ENCODE measurements at places on chromosomes 5 and 9.

GRCh38 chr5:93607367-93608258 lies 24.6 kb downstream of the NR2F1 start:
- DNase-seq: no peak

DNA sequence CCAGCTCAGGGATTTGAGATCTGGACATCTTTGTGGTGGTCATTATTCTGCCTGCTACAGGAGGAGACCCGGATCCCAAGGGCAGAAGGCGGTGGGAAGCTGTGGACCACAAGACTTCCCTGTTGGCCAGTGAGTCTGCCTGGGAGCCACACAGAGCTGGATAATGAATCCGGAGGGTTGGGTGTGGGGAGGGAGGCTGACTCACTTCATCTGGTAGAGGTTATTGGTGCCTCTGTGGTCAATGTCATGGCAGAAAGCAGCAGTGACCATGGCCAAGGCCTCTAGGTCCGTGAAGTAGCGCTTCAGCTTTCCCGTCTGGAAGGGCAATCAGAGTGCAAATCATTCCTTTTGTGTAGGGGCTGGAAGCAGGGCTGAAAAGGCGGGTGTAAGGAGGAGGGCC lies 58.5 kb downstream of the PDE6A start:
- DNase-seq: no peak

GRCh38 chr5:146592352-146592751 lies 76.4 kb upstream of the GPR151 start:
- DNase-seq: no peak

- DNase-seq: peak; percentile 13
Measured at GRCh38 chr5:102681403-102681983, 73.6 kb upstream of the PAM start.

GRCh38 chr5:63648376-63648775 lies 313.9 kb downstream of the HTR1A start:
- no peak for DNase-seq

GRCh38 chr5:22970491-22970890 lies 117.3 kb upstream of the CDH12 start:
- DNase-seq: no peak

DNA sequence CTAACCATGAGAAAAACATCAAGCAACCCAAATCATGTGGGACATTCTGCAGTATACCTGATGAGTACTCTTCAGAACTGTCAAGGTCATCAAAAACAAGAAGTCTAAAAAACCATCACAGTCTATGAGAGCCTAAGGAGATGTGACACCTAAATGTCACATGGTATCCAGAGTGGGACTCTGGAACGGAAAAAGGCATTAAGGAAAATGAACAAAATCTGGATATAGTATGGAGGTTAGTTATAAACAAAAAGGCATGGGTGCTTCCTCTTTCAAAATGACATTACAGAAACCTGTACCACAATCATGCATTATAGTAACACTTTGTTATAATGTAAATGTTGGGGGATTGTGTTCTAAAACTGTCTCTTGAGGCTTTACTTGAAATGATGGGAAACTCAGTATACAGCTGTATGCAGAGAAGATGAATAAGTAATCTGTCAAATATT lies 47.4 kb downstream of the PRKACG start:
- no peak for DNase-seq

DNA sequence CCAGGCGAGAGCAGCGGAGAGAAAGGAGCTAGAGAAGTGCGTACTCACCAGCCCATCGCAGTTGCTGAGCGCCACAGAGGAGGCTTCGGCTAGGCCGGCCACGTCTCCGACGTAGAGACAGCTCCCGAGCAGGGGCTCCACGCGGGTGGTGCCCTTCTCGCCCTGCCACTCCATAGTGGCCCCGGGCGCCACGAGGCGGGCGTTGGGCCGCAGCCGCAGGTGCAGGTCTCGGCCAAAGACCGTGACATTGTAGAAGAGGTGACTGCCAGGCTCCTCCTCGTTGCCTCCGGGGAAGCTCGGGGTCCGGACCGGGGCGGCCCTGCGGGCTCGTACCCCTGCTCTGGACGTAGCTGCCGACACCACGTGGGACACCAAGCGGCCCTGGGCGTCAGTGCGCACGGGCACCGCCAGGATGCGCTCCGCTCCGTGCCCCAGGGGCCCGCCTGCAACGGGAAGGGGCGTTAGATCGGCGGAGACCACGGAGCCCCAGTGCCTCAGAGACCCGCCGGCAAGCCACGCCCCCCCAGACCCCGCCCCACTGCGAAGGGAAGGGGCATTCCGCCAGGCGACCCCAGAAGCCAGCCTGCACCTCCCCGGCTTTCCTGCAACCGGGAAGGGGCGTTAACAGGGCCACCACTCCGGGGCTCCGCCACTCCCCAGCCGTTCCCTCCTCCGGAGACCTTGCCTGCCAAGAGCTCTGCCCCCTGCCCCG lies 1.4 kb downstream of the ADAMTS2 start:
- DNase-seq: no peak

DNA sequence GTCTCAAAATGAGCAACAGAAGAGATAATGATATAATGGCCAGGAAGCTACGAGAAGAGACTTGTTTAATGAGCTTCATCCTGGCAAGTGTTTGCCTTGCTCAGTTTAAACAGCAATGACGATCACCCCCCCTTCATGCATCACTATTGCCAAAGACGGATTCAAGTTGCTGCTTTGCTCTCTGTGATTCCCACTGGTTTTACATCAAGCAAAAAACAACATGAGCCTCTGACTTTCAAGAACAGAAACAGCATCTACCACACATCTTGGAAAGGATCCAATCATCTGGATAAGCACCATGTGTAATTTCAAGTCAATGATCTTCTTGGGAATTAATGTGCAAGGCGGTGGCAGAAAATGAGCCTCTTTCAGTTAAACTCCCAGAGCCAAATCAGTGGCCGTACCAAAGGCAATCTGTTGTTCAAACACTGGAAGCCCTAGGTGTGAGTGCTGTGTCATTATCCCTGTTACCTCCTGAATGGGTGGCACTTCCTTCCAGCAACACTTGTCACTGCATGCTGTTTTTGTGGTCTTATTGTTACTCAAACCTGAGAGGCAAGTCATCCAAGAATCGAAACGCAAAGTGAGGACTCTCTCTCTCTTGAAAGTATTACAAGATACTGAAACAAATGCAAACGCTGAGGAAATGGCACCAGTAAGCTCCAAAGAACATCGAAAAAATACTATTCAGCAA lies 72.8 kb downstream of the MED27 start:
- no peak for DNase-seq

DNA sequence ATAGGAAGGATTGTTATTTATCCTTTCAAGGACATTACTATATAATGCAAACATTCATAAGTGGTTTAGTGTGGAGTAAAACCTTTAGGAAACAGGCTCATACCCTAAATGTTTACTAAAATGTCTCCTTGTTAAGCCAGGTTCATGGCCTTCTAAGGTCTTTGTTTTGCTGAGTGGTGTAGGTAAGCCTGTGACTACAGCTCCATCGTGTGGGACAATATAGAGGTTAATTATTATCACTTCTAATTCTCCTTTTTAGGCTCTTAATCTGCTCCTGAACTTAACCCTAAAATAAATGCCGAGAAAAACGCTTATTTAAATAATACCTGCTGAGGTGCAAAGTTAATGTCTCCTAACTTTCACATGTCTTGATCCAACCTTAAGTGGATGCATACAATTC lies 43.8 kb downstream of the SPINK5 start:
- DNase-seq: no peak

- no peak for DNase-seq
Measured at GRCh38 chr9:20208961-20209371, 413.3 kb downstream of the MLLT3 start.
